ENCODE measurements at places on chromosomes 7 and 10.

DNA sequence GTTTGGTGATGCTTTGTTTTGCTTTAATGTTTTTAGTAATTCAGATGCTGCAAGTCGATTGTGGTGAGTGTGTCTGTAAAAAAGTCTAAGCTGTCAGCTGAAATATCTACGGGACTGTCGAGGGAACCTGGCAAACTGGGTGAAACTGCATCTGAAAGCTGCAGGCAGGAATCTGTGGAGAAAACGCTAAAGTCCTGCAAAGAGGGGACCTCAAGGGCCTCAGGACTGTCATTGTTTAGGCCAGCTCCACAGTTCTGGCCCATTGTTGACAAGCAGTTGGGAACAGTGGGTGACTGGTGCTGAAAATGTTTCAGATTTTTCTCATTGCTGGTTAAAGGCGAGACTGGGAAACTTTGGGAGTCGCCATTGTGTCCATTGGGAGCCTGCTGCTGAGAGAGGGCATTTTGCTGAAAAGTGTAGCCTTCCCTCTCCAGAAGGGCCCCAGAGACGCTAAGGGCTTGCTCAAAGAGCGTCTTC, 1.8 kb downstream of the HOXA2 start:
- DNase-seq = no peak

GRCh38 chr7:7581531-7582179, 15.0 kb downstream of the MIOS start:
- DNase-seq = no peak

DNA sequence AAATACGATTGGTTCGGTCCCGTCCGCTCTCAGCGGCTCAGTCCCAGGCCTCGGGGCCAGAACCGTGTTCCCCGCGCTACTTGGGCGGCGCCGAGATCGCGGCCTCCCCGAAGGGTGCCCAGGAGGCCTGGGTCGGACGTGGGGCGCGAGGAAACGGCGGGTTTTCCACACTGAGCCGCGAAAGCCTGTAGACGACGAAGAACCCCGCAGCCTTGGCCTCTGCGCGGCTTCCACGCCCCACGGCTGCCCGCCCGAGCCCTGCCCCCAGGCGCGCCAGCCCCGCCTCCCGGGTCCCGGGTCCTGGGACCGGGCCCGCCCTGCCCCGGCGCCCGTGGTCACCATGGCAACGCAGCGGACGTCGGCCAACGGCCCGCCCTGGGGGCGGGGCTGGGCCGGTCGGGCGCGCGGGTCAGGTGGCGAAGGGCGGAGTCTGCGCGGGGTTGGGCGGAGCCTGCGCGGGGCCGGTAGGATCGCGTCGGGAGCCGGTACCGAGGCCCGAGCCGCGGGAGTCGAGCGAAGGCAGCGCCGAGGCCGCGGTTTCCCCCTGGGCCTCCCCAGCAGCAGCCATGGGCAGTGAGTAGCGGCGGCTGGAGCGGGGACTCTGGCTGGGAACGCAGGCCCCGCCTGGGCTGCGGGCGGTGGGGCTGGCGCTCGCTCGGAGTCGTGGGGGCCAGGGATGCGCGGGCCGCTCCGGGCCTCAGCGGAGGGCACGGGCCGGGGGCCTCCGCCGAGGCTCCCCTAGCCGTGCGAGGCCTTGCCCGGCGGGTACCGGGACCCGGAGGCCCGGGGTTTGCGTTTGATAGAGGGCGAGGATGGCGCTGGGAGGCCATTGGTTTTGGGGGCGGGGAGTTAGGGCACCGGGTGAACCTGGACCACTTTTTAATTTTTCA, at the start of gene SEC61A2:
Gene SEC61A2, plus strand, starts transcription at position 456 of the 890 bp plus-strand sequence. Its CDS starts 111 bp downstream, at position 567.
- peak; percentile 99 for DNase-seq

DNA sequence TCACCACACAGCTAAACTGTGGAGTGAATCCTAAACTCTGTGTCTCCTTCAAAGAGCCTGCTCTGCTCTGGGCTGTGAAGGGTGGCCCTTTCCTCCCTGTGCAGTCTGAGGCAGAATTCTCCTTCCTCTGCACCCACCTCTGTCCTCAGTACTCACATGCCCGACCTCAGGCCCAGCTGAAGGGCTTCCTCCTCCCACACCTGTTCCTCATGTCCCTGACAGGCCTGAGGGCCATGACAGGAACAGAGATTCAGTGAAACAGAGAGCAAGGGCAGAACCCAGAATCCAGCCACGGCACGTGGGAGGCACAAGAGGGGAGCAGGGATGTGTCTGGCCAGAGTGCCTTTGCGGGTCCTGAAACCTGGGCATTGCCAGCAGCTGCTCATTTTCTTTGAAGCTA, 13.9 kb downstream of the CREB3L2 start:
- no peak for DNase-seq

DNA sequence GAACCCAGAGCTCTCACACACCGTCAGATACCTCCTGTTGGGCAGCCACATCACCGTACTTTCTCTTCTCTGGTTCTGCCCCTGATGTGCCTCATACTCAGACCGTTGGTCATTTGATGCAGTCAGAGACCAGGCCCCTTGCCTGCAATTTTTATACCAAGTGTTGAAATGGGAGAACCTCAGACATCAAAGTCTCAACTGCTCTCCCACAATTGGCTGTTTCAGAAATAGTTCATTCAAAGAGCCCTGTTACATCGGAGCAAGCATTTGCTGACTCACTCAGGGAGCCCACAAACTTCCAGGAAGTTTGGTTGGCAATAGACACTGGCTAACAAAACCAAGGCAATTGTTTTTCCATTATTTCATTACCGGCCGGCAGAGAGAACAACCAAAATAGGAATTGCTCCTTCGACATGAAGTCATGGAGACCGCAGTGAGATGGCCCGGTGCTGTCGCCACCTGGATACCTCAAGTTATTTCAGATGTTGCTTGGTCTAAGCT, 33.5 kb upstream of the ADAM12 start:
- DNase-seq = no peak

DNA sequence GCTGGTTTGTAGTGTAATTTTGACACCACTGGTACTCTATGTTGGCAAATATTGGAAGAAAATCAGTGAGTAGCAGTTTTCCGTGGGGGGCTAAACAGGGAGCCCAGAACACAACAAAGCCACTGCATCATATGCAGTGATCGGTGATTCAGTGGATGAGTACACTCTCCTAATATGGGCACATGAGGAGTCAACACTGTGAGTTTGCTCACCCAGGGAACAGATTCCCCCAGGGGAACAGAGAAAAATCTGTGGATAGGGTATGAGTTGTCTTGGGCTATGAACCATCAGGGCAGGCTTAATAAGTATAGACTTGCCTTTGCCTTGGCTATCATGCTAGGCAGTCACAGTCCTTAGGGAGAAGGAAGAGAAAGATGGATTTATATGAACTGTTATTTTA, 227.7 kb upstream of the SEMA3E start:
- no peak for DNase-seq

- no peak for DNase-seq
Observed at GRCh38 chr7:139232904-139233303, 1.9 kb downstream of the UBN2 start.

- DNase-seq = no peak
Observed at GRCh38 chr10:103983367-103983911, 16.5 kb downstream of the SLK start.

- no peak for DNase-seq
Observed at GRCh38 chr7:70935311-70935710, 196.6 kb upstream of the GALNT17 start.

DNA sequence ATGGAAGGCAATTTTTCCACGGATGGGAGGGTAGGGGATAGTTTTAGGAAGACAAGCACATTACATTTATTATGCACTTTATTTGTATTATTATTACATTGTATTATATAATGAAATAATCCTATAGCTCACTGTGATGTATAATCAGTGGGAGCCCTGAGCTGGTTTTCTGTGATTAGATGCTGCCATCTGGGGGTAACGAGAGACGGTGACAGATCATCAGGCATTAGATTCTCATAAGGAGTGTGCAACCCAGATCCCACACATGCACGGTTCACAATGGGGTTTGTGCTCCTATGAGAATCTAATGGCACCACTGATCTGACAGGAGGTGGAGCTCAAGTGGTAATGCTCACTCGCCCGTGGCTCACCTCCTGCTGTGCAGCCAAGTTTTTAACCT, 103.9 kb upstream of the STK17A start:
- no peak for DNase-seq

DNA sequence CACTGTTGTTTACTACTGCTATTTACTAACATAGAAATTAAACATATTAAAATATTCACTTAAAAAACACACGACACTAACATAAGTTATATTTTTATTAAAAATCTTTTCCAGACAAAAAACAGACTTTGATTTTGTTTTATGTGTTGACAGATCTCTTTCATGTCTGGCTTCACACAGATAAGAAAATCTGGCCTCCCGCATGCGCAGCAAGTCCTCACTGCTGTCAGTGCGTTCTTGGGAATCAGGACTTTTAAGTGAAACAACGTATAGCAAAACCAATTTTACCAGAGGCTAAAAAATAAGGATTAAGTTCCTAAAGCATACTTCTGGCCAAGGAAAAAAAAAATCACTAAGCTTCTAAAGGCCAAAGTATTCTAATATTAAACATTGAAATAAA, 1.2 kb upstream of the IDI1 start:
- no peak for DNase-seq

DNA sequence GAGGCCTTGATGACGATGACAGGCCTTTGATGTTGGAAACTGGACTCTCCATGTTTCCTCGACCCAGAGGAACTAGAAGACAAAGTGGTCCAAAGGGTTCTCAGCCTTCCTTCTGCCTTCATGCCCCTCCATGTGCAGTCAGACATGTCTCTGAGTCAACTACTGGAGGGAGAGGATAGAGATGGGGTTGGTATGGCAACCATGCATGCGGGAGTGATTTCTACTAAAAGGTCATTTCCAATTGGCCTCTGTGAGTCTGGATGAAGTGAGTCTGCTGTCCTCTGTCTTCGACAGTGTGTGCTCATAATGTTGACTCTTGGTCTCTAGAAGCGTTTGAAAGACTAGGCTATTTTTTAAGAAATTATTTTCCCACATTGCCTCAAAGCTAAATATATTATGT, 29.2 kb downstream of the STK17A start:
- no peak for DNase-seq

- peak; percentile 50 for DNase-seq
Observed at GRCh38 chr7:151408839-151409666, 785 bp downstream of the WDR86 start.

DNA sequence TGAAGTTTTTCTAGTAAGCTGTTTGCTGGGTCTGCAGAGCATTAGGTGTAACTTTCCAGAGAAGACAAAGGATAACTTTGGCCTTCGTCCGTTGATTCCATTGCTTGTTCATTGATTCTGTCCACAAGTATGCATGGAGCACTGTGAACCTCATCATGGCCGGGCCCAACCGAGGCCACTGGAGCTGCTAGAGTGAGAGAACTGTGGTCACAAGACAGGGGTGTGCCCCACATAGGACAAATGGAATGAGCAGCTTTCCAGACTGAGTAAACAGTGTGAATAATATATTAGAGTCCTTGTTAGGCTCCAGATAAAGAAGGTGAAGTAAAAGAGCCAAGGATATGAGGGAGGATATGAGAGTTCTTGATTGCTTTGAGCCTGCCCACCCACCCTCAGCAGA, 24.9 kb downstream of the MBL2 start:
- no peak for DNase-seq

DNA sequence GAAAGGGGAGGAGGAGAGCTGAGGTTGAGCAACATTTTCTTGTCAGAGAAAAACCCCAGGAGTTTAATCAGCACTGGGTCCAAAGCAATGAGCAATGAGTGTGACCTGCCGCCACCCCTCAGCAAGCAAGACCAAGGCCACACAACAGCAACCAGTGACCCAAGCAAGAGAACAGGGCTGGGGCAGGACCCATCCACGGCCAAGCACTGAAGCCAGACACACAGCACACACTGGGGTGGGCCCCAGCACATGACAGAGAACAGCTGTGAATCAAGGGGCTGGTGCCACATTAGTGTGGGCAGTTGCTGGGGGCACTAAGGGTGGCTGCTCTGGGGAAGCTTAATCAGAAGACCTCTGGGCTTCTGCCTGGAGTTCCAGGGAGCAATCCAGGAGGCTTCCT, 16.2 kb downstream of the TMEM72 start:
- DNase-seq = no peak

GRCh38 chr10:31977440-31978155, 49.0 kb upstream of the ARHGAP12 start:
- no peak for DNase-seq

DNA sequence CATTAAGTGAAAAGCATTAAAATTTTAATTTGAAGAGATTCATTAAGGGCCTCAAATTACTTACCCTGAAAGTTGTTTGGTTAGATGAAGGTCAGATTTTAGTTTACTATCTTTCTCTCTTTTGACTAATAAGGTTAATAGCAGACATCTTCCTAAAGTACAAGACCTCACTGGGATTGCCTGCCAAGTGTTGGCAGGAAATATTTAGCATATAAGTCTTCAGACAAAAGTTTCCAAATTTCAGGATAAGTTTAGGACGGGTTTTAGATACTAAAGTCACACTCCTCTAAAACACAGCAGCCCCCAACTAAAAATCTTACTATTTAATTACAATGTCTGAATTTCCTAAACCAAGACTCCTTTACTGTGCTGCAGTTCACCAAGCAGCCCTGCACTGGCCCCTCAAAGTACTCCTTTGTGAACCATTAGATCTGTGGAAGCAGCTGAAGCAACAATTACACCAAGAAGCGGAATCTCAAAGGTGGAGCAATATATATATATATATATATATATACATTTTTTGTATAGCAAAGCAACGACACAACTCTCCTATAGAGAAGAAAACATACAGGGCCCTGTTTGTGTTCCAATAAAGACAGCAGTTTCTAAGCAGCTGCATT, 91.2 kb upstream of the KCNIP2 start:
- no peak for DNase-seq

GRCh38 chr7:109996927-109997326, 1094.0 kb upstream of the LRRN3 start:
- DNase-seq = no peak

- DNase-seq = no peak
Observed at GRCh38 chr7:150942591-150943452, 35.3 kb downstream of the KCNH2 start.

DNA sequence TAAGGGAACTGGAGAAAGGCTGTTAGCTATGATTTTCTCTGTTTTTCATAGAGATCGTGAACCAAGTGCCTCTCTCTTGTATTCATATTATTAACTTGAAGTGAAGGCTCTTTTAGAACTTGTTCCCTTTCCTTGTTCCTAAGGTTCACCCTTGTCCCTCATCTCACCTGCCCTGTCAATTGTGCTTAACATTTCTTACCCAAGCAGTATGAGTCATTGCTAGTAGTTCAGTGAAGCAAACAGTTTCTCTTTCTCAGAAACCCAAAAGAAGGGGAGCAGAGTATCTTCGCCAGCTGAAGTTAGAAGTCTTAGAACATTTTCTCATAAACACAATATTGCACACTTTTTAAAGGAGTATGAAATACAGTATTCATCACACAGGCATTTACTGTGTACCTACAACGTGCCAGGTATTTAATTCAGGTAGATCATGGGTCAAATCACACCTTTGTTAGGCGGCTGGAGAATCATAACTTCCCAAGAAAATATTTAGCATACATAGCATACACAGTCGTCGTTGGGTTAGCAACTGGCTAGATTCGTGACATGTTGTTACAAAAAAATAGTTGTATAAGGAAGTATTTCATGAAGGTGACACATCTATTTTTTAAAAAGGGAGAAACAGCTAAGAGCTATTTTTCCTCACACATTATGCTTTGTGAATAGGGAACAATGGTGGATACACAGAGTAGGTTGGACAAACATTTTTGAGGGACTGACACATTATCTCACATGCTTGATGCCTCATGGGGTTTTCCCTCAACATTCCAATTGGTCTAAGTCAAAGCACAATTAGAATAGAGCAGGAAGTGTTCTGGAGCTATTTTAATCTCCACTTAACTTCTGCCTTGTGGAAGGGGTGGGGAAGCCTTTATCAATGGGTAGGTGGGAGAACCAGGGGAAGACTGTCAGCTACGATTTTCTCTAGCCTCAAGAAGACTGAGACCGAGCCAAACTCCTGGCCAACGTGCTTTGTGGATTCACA, 13.2 kb downstream of the HDAC9 start:
- no peak for DNase-seq

Data from GM12891 (cell line).